Inflammatory macrophage (primary cell): ENCODE measurements at places on chromosomes 5 and 9.

DNA sequence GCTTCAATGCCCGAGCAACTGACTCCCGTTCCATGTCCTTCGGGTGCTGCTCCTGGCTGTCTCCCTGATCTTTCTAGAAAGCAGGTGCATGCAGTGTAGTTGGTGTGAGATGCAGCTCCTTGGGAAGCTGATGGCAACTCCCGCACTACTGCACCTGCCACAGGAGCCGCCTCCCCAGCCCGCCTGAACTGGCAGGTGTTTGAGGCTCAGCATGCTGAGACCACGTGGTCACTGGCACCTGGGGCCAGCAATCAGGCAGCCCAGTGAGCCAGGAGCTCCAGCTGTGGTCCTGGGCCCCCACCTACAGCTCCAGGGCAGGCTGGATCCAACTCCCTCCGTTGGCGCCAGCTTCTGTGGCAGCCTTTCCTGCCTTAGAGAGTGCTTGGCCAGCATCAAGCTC is 111.5 kb downstream of the ICE1 start:
- DNase-seq: no peak

DNA sequence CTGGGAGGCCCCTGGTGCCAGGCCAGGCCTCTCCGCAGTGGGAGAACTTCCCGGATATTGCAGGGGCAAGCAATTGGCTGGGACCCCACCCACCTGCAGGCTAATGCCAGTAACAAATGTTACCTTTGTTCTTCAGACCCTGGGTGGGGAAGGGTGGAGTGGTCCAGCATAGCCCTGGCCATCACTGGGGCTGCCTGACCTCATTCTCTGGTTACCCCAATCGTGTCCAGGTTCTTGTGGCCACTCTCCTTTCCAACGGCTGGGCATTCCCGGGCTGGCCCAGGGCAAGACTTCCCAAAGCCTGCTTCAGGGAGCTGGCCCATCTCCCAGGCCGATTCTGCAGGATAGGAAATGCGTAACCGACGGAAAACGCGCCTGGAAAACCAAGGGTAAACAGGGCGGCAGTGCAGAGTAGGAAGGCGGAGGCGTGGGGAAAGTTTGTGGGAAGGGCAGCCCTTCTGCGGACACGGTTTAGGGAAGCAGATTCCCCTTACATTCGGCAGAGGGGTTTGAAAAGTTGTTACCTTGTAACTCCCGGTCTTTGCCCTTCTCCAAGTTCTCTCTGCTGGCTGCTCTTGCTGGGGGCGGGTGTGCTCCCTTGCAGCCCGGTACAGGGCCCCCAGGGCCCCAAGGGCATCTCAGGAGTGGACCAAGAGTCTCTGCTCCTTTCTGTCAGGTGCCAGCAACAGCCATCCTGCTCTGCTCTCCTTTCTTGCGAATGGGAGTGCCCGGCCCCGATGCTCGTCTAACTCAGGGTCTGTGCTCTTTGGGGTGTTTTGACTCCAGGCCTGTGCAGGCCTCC is 3.5 kb downstream of the NRARP start:
- DNase-seq: no peak

DNA sequence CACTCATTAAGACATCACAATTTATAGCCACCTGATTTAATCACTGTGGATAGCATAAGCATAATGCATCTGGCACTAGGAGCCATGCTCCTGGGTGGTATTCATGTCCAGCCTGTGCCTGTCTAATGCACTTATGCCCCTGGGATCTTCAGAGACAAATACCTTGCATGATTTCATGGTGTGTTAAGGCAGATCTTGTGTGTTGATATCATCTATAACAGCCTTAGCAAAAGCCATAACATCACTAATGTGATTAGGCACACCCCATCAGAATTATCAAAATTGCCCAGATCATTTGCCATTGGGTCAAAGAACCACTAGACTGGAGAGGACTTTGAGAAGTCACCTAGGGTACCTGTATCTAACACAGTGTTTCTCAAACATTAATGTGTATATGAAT is 43.7 kb upstream of the SELENOP start:
- no peak for DNase-seq

DNA sequence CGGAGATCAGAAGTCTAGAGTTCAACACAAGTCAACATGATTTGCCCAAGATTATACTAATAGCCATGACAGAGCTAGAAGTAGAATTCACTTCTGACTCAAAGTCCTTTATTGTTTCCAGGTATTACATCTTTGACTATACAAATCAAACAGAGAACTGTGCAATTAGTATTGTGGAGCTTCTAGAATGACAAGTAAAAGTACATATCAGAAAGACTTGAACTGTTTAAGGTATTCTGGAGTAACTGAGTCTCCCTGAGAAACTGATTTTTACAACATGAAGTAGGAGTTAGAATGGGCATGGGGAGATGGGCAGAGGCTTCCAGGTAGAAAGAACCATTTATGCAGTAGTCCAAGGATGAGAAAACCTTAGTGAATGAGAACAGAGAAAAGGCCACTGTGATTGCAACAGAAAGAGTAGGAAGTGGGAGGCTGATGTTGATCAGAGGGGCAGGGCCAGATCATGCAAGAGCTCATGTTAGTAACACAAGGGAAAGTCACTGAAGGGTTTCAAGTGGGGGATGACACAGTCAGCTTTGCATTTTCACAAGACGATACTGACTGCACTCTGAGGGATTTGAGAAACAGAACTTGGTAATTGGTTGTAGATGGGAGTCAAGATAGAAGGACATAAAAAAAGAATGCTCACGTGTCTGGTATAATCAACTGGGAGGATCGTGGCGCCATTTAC is 280.7 kb downstream of the RFX3 start:
- peak; percentile 82 for DNase-seq

DNA sequence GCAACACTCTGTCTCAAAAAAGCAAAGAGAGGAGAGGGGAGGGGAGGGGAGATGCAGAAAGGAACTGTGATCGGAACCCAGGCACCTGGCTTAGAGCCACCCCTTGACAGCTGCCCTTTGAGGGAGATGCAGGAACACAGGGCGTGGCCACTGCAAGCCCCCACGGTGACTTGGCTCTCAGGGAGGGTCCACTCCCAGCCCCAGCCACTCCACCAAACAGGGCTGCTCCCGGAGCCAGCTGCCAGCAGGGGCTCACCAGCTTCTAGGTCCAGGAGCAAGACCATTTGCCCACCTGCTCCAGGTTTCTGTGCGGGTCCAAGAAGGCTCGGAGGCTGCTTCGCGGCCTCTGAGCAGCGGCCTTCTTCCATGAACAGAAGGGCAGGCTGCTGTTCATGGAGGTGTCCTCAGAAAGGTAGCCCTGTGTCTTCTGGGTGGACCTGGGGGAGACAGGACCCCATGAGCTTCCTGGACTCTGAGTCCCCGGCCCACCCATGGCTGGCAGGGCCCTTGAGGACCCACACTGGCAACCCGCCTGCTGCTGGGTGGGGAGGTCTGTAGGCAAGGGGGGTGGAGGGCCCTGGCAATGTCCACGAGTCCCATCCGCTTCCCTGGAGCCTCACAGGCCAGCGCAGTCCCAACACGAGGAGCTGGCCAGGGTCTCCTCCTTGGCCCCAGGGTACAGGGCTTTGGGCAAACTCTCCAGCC is 7.9 kb downstream of the C9orf50 start:
- no peak for DNase-seq

DNA sequence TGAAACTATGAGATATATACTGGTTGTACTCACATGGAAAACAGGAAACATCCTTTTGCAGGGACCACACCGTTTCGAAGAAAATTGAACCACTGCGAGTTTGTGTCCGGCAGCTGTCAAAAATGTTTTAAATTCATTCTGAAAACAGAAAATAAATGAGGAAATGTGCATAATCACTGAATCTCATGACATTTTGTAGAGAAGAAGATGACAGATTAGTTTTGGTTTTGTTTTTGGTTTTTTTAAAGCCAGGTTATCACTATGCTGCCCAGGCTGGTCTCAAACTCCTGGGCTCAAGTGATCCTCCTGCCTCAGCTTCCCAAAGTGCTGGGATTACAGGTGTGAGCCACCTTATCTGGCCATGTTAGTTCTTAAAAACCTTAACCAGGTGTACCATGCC is 3.5 kb downstream of the TXNDC8 start:
- DNase-seq: no peak

- DNase-seq: no peak
These were observed 243.7 kb downstream of the CWC27 start for GRCh38 chr5:65012301-65012892.

DNA sequence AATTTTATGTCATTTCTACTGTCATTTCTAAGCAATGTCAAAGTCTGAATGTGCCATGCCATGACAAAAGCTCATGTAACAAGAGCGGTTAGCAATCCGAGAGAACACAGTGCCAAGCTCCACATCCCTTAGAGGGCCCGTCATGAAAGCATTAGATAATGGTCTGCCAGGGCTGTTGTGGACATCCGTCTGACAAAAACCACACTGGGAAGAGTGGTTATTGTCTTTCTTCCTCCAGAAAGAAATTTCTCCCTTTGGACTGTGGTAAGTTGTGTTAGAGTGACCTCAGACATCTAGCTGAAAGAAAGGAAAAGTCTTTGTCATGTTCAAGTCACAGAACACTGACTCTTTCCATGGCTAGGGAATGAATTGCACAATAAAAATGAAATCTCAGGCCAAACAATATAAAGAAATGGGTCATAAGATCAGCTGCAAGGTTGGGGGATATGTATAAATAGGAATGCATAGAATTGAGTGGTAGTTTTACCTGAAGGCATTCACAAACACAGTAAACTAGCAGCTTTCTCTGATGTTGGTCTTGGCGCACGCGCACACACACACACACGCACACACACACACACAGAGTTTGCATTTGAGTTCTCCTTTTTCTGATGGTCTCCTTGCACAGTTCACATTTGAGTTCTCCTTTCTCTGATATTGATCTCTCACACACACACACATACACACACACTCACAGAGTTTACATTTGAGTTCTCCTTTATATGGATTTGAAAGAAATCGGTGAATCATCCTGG is 5.3 kb downstream of the SLC1A3 start:
- peak; percentile 18 for DNase-seq

DNA sequence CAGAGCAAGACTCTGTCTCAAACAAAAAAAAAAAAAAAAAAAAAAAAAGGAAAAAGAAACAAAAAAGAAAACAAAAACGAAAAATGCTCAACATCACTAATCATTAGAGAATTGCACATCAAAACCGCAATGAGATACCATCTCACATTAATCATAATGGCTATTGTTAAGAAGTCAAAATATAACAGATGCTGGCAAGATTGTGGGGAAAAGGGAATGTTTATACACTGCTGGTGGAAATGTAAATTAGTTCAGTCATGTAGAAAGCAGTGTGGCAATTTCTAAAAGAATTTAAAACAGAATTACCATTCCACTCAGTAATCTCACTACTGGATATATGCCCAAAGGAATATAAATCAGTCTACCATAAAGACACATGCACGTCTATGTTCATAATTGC is 50.4 kb upstream of the PRR16 start:
- no peak for DNase-seq

GRCh38 chr9:128684325-128685199 is 4.5 kb upstream of the SET start:
- DNase-seq: peak; percentile 82

GRCh38 chr5:173041881-173042762 is 14.0 kb upstream of the CREBRF start:
- no peak for DNase-seq

DNA sequence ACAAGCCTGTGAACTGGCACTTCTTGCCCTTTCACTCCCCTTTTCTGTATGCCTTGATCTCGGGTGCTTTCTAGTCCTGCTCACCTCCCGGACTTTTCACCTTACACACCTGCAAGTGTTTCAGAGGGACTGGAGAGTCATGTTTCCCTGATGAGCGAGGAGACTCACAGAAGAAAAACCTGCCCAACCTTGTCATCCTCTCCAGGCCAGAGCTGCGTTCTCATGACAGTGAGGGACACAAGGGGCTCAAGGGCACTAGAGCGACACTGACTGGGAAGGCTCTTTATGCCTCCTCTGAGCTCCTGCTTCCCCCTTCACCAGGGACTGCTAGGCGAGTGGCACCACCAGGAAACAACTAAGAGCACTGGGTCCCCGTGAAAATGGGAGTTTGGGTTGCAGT is 376.9 kb upstream of the RPS23 start:
- DNase-seq: no peak

DNA sequence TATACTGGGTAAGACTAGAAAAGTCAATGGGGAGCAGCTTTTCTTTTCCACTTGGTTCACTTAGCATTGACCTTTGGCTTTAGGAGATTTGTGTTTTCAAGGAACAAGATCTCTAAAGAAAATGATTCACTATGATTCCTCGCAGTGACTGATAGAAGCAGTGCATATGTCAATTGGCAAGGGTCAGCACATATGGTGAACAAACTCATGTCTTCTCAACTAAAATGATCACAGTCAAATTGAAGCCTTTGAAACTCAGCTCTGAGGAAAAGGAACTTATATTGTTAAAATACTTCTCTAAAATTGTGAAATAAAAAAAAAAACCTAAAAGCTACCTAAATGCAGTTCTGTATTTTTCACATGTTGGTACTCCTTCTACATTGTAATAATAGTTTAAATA is 43.2 kb upstream of the IL7R start:
- peak; percentile 5 for DNase-seq

- no peak for DNase-seq
These were observed 112.4 kb downstream of the FSTL4 start for GRCh38 chr5:133499895-133500294.

- DNase-seq: no peak
These were observed 57.5 kb downstream of the COL27A1 start for GRCh38 chr9:114212826-114213225.

DNA sequence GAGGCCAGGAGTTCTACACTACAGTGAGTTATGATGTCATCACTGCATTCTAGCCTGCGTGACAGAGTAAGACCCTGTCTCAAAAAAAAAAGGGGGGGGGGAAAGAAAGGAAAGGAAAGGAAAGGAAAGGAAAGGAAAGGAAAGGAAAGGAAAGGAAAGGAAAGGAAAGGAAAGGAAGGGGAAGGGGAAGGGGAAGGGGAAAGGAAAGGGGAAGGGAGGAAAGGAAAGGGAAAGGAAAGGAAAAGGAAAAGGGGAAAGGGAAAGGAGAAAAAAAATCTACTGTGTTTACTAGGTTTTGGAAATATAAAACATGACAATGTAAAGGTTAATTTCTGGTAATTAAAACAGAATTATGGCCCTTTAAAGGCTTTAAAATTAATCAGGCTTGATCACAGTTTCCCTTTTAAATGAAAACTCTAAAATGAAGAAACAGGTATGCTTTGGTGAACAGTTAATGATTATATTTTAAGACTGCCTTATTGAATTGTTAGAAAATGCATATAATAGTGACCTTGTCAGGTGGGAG is 131.9 kb upstream of the POU5F2 start:
- no peak for DNase-seq

DNA sequence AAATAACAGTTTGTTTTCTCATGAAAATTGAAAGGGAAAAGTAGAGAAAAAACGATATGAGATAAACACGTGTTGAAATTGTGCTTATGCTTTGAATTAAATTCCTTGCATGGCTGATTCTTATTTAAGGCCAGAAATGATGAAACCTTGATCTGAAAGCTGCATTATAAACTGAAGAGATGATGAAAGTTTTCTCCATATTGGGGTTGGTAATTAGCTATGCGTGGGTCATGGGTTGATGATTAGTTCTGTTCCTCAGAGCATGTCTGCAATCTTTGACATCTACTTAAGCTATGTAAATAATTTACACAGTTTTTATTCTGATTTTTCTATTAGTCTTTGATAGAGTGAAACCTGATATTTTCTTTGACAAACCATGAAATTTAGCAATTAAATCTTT is 264.1 kb downstream of the CD180 start:
- DNase-seq: no peak

- DNase-seq: peak; percentile 3
These were observed 5.5 kb downstream of the NUDT2 start for GRCh38 chr9:34334916-34335315.
